ENCODE measurements at places on chromosomes 16 and 17. TPM values are rescaled to one million over a fixed set of nuclear protein-coding genes. Genes with fewer than 3 reads are reported as not detected.

TBX21 gene
- total RNA-seq: not detected

SLC16A6 gene
- not detected for total RNA-seq

SPATA32 gene
- total RNA-seq: not detected

ARL2BP gene
- total RNA-seq: 82.6 TPM
